ENCODE measurements at places on chromosomes 3 and 15. TPM values are rescaled to one million over a fixed set of nuclear protein-coding genes. Genes with fewer than 3 reads are reported as not detected.

Gene FGD5
- total RNA-seq = 5.6 TPM

DNA sequence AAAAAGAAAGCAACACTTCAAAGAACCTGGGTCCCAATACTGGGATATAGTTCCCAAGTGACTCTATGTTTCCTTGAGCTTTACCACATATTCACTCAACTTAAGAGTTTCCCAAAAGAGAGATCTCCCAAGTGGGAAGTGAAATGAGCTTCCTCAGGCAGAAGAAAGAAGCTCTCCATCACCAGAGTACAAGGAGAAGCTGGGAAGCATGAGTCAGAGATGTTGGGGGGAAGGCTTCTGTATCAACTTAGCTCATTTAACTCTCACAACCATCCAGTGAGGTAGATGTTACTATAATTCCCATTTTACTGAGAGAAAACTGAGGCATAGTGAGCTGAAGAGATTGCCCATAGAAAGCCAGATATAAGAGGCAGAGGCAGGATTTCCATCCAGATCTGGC lies 47.0 kb upstream of the TRIM42 start:
- DNase-seq = no peak

GRCh38 chr15:83993591-83993990 lies 242.0 kb upstream of the GOLGA6L4 start:
- DNase-seq = no peak

GRCh38 chr3:99945328-99945995 lies 127.8 kb downstream of the CMSS1 start:
- DNase-seq = no peak

DNA sequence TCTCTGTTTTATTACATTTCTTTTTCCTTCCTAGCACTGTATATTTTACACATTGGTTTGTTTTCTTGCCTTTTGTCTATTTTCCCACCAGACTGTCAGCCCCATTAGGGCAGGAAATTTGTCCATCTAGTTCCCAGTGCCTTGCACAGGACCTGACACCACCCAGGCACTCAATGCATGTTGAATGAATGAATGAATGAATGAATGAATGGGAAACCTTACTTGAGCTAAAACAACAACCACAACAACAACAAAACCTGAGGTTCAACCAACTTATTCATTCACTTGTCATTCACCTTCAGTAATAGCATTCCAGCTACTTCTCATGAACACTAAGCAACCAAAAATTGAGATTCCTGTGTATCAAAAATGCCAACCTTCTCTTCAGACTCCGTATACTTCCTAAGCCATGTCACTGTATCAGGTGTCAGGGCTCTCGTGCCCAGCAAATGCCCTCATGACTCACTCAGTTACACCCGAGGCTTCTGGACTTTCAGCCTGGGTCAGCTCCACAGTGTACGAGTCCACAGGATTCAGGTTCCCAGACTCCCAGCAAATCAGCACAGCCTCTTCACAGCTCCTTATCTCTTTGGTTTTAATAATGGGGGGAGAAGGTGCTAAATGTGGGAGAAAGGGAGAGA lies 37.3 kb downstream of the FSD2 start:
- no peak for DNase-seq

Gene GOLGA8O
- total RNA-seq = not detected

DNA sequence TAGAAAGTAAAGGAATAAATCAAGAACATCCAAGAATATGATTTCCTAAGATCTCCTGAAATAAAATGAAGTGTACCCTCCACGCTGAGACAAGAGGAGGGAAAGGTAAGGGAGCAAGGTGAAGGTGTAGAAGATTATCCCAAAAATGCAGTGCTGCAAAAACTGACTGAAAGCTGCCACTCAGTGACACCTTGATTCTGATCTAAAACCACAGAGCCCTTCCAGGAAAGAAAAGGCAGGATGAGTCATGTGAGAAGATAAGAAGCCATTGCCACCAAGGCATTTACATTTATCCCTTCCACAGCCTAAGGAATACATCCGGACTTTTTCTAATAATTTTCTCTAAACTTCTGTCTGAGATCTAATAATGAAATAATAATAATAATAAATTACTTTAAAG lies 49.9 kb downstream of the IGSF11 start:
- DNase-seq = no peak

Gene MME
- 1.1 TPM for total RNA-seq

DNA sequence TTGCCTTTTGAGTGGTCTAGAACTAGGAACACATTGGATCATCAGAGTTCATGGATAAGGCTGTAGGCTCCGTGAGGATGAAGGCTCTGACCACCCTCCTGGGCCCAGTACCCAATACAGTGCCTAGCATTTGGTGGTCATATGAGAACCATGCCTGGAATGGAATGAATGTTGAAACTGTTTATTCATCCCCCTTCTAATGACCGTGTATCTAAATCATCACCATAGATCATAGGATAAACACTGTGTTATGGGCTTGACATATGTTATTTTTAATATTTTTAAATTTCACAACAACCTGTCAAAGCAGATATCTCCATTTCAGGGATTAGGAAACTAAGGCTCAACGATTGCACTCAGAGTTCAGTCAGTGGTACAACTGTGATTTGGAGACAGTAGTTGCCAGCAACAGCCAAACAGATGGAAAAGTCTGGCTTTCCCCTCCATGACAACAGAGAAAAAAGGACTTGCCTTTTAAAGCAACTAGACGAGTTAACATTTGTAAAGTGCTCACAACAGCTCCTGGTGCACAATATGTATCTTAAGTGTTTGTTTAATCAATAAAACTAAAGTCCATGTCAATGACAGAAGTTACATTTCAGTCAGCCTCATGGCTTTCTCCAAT lies 89.6 kb downstream of the TMEM266 start:
- DNase-seq = no peak

- DNase-seq = no peak
Measured at GRCh38 chr15:52463638-52464037, 65.0 kb downstream of the MYO5A start.

Gene ZDHHC19
- not detected for total RNA-seq

DNA sequence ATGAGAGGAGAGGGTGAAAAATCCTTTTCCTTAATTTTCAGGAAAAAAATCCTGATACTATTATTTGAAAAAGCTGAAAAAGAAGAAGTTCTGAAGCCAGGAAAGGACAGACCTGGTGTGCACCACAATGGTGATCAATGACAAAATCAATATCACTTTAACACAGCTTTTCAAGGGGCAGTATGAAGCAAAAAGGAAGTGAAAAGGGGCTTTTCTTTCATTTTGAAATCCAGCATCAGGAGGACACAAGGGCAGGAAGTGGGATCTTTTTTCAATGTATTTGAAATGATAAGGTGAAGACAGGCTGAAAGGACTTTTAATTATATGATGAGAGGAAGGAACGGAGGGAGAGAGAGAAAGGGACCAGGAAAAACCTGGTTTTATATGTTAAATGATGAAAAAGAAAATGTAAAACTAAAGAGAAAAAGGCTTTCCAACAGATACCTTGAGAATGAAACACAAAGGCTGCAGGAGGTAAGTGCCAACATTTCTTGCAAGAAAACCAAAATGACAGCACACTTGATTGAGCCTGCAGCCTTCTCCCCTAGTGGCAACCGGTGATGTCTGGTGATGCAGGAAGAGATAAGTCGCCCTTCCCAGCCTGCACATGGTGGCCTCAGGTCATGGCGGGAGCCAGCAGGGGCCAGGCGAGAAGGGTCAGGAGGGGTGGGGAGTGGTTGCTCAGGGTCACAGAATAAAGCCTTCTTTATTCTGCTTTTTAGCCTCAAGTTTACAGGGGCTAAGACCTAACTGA lies 236.7 kb upstream of the WNT5A start:
- DNase-seq = no peak

DNA sequence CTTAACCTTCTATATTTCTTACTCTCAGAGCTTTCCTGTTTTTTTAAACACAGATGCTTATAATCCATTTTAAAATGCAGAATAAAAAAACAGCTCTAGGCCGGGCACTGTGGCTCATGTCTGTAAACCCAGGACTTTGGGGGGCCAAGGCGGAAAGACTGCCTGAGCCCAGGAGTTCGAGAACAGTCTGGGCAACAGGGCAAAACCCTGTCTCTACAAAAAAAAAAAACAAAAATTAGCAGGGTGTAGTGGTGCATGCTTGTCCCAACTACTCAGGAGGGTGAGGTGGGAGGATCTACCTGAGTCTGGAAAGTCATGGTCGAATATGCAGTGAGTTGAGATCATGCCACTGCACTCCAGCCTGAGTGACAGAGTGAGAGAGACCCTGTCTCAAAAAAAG lies 15.5 kb downstream of the SMARCC1 start:
- no peak for DNase-seq

Measured in transverse colon (tissue), 4 donors.